ENCODE measurements at places on chromosomes 6 and 20.
A peak's percentile ranks its signal among the peaks of the same experiment; 100 is the strongest.

DNA sequence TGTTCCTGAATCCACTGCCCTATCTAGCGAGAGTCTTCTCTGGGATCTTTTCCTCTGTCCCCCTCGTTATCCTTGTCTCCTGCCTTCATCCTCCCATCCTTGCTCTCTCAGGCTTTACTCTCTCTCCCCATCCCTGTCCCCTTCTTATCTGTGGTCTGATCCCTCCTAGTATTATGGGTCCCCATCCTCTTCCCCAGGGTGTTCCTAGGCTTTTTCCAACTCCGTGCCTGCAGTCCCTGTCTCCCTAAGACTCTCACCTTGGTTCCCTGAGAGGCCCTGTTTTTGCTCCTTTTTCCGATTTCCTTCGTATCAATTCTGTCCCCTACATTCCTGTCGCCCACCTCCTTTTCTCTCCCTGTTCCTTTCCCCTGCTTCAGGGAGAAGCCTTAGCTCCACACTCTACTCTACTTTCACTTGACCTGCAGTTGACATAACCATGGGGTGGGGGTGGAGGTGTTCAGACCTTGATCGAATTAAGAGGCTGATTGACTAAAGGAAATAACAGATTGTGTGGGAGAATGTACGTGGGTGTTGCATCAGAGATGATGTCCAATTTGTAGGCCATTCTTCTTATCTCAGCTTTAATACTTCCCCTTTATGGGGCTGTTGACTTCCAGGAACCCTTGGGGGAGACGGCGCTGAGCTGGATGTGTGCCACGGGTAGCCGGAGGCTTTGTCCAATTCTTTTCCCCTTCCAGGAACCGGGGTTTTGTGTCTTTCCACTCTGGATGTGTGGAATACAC lies 905 bp downstream of the PPARD start:
- DNase-seq: peak; percentile 35

- no peak for DNase-seq
Measured at GRCh38 chr20:7702141-7702540, 238.1 kb downstream of the HAO1 start.

GRCh38 chr6:163589387-163589786 lies 174.9 kb downstream of the QKI start:
- no peak for DNase-seq

DNA sequence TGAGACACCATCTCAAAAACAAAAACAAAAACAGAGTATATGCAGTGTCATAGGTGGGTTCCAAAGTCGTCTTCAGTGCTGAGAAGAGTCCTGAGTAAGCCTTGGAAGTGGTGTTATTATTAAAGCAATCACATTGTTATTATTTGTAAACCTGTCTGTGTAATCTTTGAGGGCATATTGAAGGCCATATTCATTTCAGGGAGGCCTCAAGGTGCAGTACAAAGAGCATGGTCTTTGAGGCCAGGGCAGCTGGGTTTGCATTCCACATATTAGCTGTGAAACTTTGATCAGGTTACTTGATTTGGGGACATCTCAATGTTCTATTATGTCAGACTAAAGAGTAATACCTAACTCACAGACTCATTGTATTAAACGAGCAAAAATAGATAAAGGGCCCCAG lies 139.3 kb upstream of the SOX4 start:
- DNase-seq: no peak

- no peak for DNase-seq
Measured at GRCh38 chr6:165013701-165014100, 295.7 kb downstream of the C6orf118 start.

- DNase-seq: peak; percentile 41
Measured at GRCh38 chr6:11437824-11438459, 99.6 kb upstream of the TMEM170B start.

DNA sequence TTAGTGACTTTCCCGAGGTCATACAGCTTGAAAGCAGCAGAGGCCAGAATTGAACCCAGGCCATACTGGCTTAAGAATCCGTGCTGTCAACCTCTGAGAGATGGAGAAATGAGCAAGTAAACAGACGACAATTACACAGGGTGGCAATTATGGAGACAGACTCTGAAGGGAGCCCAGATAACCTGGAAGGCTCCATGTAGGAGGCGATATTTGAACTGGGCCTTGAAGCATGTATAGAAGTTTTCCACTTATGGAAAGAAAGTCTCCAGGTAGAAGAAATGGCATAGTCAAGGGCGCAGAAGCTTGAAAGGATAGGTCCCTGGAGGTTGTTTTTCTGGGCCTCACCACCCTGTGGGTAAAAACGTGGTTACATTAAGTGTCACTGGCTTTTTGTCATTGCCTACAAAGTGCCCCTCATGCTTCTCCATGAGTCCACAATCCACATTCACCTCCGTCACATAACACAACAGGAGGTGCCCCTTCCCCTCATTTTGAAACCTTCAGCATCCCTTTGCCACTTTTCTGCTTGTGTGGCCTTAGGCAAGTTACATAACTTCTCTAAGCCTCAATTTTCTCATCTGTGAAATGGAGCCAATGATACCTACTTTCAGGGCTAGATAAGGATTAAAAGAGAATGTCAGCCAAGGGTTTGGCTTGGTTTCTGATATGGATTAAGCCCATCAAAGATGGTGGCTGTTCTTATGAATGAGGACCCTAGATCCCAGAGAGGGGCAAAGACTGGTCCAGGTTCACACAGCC lies 5.9 kb upstream of the BPI start:
- DNase-seq: no peak

DNA sequence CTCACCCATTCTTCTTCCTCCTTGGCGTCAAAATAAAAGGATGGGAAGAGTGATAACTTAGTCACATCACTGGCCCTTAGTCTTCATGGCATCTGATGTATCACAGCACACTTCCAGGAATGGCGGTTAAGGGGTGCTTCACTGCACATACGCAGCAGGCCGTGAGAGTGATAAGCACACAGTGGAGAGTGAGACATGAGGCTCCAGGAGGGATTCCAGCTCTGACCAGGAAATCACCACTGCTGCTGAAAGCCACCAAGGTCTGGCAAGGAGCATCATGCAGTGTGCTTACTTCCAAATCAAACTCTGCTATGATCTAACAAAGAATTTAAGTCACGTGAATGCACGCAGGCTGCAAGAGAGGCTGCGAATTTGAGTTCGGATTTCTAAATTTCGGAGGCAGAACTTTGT lies 62.4 kb downstream of the ARID1B start:
- peak; percentile 92 for DNase-seq

GRCh38 chr20:48606172-48606840 lies 221.5 kb downstream of the PREX1 start:
- DNase-seq: no peak

DNA sequence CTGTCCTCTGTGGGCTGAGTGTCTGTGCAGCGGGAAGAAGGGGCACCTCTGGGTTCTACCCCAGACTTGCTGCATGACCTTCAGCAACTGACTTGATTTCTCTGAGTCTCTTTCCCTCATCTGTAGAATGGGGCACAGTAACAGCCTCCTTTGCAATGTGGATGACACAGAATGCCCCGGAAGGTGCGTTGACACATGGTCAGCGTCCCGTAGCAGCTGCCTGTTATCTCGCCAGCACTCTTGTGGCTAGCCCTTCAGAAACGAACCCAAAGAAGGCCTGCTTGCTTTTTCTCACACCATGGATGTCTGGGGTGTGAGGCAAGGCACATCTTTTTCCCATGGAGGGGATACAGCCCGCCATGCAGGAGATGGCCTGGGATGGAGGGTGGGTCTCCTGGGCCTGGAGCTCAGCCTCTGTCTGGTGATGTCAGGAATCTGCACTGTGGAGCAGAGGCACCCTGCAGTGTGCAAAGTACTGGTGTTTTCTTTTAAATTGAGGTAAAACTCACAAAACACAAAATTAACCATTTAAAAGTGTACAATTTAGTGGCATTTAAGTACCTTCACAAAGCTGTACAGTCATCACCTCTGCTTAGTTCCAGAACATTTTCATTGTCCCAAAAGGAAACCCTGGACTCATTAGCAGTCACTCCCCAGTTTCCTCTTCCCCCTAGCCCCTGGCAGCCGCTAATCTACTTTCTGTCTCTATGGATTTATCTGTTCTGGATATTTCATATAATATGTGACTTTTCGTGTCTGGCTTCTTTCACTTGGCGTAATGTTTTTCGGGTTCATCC lies 59.8 kb upstream of the FAM83D start:
- no peak for DNase-seq

- no peak for DNase-seq
Measured at GRCh38 chr20:16474363-16474762, 98.9 kb downstream of the KIF16B start.

DNA sequence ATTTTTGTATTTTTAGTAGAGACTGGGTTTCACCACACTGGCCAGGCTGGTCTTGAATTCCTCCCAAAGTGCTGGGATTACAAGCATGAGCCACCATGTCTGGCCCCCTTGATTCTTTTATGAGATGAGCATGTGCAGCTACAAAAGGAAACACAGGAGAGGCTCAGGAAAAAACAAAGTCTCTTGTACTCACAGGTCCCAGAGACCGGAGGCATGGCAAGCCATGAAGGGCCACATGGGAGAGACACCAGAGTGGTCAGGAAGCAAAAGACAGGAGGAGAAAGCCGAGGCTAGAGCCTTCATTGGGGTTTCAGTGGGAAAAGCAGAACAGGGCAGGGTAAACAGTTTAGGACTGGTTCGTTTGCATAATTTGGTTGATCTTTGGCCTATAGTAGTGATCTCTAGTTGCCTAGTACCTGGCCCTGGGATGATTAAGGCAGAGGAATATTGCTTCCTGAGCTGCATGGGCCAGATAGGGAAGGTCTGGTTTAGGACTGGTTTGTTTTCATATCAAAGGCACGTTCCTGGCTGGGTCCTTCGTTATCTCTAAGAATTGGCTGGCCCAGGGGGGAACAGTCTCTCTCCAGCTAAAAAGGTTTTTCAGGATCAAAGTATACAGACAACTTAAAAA lies 48.2 kb upstream of the PRND start:
- DNase-seq: no peak

GRCh38 chr6:133512410-133513016 lies 271.4 kb downstream of the EYA4 start:
- DNase-seq: peak; percentile 64

GRCh38 chr20:35287509-35288324 lies 3.1 kb upstream of the EIF6 start:
- DNase-seq: no peak

GRCh38 chr6:14734052-14734415 lies 511.8 kb upstream of the JARID2 start:
- peak; percentile 94 for DNase-seq

DNA sequence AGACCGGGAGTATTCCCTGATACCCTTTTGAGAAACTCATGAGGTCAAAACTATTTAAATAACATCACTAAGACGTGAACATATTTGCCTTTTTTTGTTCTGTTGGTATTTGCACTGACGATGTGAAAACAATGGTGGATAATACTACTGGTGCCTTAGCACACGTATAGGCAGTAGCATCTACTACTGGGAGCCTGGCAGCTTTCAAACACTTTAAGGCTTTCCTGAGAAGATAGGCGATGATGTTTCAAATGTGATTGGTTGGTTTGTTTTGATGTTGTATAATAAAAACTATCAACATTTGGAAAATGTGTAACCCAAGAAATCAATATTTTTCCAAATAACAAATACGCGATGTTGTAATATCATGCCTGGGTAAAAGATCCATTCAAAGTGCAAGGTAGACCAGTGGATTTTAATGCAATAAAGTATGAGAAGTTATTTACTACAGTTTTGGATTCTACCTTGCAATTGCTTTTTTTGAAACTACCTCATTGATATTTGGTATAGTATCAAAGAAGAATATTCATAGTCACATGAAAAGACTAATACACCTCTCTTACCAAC lies 166.2 kb downstream of the FRK start:
- DNase-seq: no peak

Data from fibroblast of mammary gland (primary cell).